Stimulated activated CD8-positive, alpha-beta memory T cell treated with anti-CD3 and anti-CD28 coated beads, Interleukin-2, amount 100 ng/mL, for 1 hour (primary cell): ENCODE measurements at places on chromosomes 16 and 17.
A peak's percentile ranks its signal among the peaks of the same experiment; 100 is the strongest.

DNA sequence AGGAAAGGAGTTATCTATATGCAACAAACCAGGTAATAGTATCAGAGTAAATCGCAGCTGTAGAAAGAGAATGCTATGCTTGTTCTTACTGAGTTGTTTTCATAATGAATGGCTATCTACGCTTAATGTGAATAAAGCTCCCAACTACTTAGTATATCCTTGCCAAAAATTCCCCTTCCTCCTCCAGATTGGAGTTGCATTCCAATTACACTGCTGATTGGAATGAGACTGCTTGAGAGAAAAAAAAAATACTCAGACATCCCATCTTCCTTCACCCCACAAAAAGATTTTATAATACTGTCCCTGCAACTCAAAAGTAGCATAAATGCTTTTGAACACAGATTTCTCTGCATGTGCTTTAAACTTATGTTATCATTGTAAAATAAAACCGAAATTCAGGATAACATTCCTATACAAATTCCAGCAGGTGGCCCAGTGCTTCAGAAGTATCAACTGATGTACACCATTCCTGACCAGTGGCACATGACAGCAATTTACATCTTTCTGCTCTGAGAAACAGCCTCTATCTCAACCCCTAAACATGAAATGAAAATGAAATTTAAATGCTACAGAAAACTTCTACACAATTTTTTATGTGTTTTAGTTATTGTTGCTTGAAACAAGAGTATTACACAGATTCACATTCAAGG lies 47.0 kb downstream of the SMURF2 start:
- DNase-seq: no peak

GRCh38 chr17:59671386-59671785 lies 35.8 kb downstream of the PTRH2 start:
- DNase-seq: no peak

GRCh38 chr17:45222289-45222995 lies 757 bp downstream of the FMNL1 start:
- no peak for DNase-seq

DNA sequence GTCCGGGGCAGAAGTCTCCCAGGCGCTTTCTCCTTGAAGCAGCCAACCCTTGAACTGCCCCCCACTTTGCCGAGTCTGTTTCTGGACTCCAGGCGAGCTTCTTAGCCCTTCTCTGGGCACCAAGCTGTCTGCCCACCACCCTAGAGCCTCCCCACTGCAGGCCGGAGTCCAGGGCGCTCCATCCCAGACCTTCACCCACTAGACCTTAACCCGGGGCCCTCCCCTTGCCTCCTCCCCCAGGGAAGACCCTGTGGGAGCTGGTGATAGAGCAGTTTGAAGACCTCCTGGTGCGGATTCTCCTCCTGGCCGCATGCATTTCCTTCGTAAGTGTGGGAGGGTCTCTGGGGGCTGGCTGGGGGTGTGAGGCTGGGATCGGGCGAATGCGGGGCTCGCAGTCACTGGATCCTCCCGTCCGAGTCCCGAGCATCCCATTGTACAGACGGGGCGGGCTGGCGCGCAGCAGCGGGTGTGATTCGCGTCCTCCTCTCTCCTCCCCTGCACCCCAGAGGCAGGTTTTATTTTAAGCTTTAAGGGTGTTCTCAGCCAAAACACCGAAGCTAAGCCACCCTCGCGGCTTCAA lies 1.1 kb downstream of the ATP2A1 start:
- no peak for DNase-seq

DNA sequence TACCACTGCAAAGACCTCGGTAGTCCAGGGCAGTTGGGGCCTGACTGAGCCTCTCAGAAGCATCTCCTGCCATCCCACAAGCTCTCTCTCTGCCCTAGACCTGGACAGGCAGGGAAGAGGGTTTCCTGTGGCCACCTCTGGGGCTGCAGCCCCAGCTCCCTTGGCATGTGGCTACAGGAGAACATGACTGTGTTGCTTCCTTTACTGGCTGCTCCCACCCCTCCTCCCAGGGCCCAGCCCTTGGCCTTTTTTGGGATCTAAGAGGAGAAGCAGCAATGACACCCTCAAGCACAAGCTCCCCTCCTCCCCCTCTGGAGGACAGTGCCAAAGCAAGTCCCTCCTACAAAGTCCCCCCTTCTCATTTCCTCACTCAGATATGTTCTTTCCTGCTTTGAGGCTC lies 5.6 kb downstream of the MRPL27 start:
- DNase-seq: no peak

- DNase-seq: no peak
These were observed 2.8 kb downstream of the IGFALS start for GRCh38 chr16:1790611-1791255.

DNA sequence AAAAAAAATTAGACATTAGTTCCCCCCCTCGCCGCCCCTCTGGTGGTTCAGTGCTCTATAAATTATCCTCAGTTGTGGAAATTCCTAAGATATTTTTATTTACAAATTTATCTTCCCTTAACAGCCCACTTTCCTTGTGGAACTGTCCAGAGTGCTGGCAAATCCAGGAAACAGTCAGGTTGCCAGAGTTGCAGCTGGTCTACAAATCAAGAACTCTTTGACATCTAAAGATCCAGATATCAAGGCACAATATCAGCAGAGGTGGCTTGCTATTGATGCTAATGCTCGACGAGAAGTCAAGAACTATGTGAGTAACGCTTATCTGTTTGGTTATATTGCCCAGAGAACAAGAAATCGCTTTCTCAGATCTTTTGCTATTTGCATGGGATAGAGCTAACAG lies 2.9 kb downstream of the KPNB1 start:
- DNase-seq: no peak

DNA sequence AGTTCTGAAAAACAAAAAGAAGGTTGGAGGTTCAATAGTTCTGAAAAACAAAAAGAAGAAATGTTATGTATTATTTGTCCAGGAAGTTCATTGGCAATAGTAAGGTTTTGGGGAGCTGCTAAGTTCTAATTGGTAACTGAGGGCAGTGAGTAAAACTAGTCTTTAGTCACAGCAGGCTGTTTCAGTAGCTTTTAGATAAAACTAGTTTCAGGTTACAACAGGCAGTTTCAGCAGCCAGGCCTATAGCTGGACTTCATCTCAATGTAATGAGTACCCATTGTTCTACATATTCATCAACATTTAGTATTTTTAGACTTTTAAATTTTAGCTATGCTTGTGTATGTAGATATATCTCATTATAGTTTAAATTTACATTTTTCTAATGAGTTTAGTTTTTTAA lies 639.3 kb downstream of the TOX3 start:
- no peak for DNase-seq

DNA sequence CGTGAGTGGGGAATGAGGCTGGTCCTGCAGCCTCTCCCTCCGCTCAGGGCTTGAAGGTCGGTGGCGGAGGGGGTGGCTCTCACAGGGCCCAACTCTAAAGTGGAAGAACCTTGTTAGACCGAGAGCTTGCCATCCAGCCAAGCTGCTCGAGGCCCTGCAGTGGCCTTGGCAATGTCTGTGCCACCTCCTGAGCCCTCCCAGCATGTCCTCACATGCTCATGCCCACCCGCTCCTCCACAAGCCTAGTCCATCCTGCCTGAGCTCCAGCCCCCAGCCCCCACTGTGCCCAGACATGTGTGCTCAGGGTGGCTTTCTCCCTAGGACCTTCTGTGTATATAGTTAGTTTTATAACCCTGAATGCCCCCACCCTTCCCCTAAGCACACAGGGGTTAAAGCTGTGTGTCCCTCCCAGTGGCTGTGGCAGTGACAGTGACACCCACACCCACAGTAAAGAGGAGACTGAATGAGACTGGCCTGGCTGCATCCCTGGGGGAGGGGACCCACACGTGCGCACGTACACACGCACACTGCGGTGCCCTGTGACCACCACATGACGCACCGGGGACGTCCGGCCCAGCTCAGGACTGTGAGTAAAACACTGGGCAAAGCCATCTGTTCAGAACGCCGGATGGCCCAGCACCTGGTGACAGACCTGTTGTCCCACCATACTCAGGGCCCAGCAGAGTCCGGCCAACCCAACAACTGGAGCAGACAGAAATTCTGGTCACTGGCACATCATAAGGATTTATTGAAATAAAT lies 15.6 kb downstream of the PDK2 start:
- no peak for DNase-seq

GRCh38 chr17:69874175-69874670 lies 200.8 kb upstream of the KCNJ16 start:
- DNase-seq: no peak

GRCh38 chr16:66926961-66927436 lies 1.7 kb upstream of the RRAD start:
- DNase-seq: no peak

- no peak for DNase-seq
These were observed 34.9 kb downstream of the PLD6 start for GRCh38 chr17:17171186-17171585.

- no peak for DNase-seq
These were observed 37.9 kb upstream of the PIK3R6 start for GRCh38 chr17:8905331-8905730.

DNA sequence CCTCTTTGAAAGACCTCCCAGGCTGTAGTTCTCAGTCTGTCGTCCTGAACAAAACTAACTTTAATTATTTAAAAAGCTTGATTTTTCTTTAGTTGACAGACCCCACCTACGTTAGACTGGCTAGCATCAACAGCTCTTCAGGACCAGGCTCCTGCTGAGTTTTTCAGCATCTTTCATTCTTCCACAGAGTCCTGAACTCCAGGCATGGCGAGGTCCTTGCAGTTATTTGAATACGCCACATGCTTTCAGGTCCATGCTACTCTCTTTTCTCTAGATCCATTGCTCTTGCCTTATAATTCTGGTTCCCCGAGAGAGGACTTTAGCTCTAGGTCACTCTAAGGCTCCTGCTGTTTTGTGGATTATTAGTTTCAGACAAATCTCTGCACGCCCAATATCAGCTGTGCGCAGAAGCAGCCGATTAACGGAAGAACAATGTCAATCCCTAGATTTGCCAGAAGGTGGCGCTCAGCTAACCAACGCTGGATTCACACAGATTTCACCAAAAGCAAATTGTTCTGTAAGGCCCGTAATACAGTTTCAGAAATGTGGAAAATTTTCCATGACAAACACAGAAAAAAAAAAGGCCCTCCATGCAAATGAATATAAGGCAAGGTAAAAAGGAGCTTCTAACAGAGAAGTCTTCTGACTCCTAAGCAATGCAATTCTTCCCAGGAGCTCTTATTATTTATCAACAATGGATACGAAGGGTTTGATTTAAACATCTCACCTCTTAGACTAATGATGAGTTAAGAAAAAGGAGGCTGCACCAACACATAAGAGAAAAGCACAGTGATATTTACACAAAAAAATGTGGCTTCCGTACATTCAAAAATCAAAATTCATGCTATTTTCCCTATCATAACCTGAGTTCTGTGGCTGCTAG lies 33.5 kb upstream of the BCO1 start:
- DNase-seq: peak; percentile 22

DNA sequence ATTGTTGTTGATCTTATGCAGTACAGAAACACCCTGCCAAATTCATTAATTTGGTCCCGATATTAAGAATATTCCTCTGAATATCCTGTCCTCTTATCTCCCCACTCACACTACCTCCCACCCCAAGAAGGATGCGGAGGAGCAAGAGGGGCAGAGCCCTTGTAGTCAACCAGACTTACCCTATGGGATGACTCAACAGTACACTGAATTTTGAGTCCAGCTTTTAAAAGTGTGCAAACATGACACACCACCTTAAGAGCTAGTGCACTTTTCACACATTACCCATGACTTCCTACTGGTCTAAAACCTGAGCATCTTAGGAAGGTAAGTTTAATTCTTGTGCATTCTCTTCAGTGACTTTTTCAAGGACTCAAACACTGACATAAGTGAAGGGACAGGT lies 9.5 kb downstream of the USP22 start:
- DNase-seq: no peak

GRCh38 chr16:59042301-59042700 lies 308.2 kb upstream of the GOT2 start:
- DNase-seq: no peak

DNA sequence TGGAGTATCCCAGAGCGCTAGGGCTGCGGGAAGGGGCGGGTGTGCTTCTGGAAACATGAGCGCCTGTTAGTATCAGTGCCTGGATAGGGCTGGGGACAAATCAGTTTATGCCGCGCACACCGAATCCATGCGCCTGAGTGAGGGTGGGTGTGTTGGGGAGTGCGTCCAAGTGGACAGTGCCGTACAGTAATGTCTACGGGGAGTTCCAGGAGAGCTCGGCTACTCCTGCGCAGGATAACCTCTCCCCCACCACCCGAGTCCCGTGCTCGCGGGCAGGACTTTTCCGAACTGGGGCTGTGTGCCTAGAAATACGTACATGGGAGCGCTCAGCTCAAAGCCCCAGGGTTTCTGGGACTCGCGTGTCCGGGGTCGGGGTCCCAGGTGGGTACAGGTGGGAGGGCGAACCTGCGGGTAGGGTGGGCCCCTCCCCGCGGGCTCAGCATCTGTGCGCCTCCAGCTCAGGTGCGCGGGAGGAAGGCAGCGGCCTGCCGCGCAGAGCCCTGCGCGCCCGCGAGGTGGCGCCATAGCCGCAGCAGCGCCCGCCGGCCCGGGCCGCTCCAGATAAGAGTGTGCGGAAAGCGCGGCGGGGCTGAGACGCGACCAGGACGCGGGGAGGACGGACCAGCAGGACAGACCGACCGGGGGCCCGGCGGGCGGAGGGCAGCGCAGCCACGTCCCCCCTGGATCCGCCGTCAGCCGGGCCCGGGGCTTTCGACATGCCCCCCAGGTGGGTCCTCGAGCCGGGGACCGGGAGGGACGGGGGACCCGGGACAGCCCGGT lies at the start of gene HIC1:
TSS of gene HIC1 (plus strand) at position 592 of the 780 bp plus-strand sequence. CDS start 1,588 bp downstream, outside the sequence.
- peak; percentile 62 for DNase-seq

- no peak for DNase-seq
These were observed 6.5 kb downstream of the FMNL1 start for GRCh38 chr17:45227926-45228762.

- no peak for DNase-seq
These were observed 390 bp downstream of the ZNRF1 start for GRCh38 chr16:74999219-74999608.

DNA sequence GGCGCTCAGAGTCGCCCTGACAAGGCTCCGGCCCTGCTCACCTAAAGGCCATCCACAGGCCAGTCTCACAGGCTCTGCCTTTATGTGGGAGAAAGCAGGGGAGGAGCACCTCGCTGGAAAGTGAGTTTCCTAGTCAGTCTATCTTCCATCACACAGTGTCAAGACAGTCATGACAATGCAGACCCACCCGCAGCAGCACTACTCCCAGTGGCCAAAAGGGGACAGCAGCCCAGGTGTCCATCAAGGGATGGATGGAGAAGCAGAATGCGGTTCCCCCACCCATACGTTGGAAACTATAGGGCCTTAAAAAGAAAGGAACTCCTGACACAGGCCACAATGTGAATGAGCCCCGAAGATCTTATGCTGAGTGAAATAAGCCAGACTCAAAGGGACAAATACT lies 226.8 kb downstream of the ENGASE start:
- DNase-seq: no peak

DNA sequence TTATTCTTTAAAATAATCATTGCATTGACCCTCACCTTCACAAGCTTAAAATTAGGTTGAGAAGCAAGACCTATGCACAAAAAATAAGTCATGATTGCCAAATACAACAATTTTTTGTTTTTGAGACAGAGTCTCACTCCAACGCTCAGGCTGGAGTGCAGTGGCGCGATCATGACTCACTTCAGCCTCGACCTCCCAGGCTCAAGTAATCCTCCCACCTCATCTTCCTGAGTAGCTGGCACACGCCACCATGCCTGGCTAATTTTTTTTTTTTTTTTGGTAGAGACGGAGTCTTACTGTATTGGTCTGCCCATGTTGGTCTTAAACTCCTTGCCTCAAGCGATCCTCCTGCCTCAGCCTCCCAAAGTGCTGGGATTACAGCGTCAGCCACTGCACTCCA lies 24.2 kb downstream of the ZNF652 start:
- DNase-seq: no peak
